8988T (cell line): ENCODE measurements at places on chromosomes 11 and 22.
A peak's percentile ranks its signal among the peaks of the same experiment; 100 is the strongest.

DNA sequence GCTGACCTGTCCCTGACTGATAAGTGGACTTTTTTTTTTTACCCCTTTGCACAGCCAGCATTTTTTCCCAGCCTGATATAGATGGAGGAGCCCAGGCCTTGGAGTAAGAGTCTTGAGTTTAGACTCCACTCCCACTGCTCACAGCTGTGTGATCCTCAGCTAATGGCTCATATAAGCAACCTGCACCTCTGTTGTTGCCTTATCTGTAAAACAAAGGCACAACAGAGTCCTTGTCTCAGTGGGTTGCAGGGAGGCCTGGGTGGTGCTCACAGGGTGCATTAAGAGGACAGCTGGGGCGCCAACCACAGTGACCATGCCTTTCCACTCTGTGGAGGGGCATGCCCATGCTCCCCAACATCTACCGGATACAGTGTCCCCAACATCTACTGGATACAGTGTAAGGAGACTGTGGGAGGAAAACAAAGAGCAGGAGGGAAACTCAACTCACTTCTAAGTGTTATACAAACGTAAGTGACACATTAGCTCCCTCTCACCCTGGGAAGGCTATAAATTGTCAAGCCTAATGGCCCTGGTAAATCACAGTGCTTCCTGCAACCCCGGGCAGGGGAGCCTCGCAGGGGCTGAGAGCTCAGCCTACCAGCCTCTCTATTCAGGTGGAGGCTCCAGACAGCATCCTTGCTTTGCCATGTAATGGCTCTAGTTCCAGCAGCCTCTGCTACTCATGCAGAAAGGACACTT is 109.5 kb downstream of the TENM4 start:
- no peak for DNase-seq

GRCh38 chr11:5604896-5605295 is 8.5 kb downstream of the TRIM6 start:
- no peak for DNase-seq

GRCh38 chr11:29578806-29579205 is 438.0 kb downstream of the KCNA4 start:
- DNase-seq: no peak

- DNase-seq: peak; percentile 94
Measured at GRCh38 chr11:9759519-9760192, 95.8 kb downstream of the SWAP70 start.

GRCh38 chr11:11659567-11660362 is 38.0 kb upstream of the GALNT18 start:
- DNase-seq: no peak

DNA sequence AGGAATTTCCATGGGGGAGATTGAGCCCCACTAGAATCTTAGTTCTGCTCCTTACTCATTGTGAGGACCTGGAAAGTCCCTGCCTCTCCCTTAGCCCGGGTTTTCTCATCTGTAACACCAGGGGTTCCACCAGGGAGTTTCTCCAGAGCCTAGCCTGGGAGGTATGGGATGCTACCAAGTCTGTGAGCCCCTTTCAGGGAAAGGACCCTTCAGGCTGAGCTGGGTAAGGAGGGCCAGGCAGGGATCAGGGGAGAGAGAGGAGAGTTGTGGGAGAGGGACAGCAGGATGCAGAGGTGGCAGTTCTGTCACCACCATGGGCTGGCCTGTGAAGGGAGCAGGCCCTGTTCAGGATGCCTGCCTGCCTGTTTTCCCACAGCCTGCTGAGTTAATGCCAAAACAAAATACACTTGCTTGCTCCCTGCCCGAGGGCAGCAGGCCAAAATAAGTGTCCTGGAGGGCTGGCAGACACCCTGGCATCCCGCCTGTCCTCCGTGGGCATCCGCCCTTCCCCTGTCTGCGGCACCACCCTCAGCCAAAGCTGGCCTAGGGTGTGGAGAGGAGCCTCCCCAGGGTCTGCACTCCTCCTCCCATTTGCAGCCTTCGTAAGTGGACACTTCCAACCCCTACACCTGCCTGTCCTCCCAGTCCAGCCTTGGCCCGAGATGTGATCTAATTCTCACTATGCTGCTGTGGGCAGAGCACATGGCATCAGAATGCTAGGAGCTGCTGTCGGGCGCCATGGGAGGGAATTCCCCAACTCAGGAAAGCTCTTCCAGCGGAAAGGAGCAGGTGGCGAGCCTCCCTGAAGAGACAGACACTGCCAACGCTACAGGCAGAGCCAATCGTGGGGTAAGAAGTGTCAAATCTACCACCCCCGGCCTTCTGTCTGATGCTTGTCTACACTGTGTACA is 5.9 kb upstream of the FCHSD2 start:
- no peak for DNase-seq

- peak; percentile 78 for DNase-seq
Measured at GRCh38 chr22:39253435-39254070, 8.8 kb upstream of the PDGFB start.

DNA sequence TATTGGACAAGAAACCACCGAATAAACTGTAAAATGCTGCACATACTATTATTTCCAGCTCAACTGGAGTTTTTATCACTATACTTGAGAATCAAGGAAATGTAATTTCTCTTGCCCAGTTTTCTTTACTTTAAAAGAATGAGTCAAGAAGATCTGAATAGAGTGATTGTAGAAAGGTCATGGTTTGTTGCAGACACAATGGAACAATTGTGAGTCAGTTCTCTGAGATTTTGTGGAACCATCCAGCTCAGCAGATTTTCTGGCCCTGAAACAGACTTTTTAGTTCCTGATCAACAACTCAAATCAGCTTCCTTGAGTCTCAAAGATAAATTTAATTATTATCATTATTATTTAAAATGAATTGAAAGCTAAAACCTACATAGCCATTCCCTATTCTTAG is 1.3 kb downstream of the TCN1 start:
- no peak for DNase-seq

DNA sequence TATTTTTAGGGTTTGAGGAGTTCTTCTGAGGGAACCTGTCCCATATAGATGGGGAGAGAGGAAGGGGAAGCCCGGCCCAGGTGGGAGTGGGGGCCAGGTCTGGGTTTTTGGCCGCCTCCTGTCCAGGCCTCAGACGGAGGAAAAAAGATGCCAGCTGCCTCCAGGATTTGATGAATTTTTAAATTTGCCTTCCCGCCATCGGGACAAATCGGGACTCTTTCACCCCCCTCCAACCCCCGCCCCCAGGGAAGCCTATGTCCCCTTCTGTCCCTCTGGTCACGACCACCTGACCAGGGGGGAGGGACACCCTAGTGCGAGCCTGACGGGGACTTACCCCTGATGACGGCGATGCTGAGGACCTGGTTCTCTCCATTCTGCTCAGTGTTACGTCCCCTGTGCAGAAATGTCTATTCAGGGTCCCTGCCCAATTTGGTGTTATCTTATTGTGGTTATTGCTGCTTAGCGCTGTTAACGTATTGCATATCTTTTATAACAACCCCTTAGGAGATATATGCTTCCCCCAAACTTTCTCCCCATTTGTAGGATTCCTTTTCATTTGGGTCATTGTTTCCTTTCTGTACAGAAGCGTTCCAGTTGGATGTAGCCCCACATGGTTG is 115.9 kb upstream of the GRK3 start:
- no peak for DNase-seq

GRCh38 chr11:133898770-133899115 is 53.4 kb upstream of the SPATA19 start:
- DNase-seq: peak; percentile 15

GRCh38 chr11:1765871-1766718 is 2.4 kb upstream of the CTSD start:
- no peak for DNase-seq

GRCh38 chr22:47210112-47210657 is 447.7 kb downstream of the TBC1D22A start:
- no peak for DNase-seq

DNA sequence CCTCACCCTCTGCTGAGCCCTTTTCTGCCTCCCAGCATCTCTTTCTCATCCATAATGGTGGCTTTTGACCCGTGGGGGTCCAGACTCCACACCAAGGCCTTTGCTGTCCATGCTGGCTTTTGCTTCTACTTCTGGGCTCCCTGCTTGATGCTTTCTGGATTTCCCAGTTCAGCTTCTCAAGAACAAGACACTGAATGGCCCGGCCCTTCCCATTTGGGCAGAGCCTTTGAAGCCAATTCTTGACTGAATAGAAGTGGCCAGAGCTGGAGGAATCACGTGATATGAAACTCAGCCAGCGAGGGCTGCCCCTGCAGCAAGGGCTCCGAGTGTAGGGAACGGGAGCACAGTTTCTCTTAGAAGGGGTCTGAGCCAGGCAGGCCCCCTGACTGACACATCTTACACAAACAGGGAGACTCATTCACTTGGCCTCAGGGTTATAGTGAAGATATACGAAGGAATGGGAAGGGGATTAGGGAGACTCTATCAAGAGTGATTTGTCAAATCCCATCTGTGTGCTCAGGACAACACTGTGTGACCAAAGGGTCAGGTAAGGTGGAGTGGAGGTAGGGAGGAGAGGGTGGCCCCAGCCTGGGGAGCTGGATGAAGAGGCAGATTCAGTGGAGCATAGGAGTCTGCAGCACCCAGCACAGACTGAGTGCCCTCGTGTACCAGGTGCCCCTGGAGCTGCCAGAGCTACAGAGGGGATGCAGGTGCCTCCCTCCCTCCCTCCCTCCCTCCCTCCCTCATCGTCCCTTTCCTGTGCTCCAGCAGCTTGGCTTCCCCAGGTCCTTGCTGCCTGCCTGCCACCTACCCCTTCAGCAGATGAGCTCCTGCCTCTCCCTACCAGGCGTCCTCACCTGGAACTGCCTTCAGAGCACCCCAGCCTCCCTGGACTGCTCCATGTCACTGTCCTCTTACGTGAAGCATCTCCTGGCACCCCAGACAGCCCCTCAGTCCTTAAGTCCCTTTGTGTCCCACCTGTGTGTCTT is 106.0 kb downstream of the TRIM29 start:
- no peak for DNase-seq

DNA sequence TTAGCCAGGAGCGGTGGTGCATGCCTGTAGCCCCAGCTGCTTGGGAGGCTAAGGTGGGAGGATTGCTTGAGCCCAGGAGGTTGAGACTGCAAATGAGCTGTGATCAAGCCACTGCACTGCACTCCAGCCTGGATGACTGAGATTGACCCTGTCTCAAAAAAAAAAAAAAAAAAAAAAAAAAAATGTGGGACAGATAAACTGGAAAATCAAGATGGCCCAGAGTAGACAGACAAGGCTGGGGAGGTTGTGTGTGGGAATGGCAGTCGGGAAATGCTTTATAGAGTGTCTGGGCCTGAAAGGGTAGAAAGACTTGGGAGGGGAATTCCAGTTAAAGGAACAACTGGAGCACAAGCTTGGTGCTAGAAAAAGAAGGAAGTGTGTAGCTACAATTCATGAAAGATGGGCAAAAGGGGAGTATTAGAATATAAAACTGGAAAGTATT is 18.2 kb upstream of the WDR74 start:
- no peak for DNase-seq

- no peak for DNase-seq
Measured at GRCh38 chr11:127965939-127966668, 621.3 kb downstream of the ETS1 start.

DNA sequence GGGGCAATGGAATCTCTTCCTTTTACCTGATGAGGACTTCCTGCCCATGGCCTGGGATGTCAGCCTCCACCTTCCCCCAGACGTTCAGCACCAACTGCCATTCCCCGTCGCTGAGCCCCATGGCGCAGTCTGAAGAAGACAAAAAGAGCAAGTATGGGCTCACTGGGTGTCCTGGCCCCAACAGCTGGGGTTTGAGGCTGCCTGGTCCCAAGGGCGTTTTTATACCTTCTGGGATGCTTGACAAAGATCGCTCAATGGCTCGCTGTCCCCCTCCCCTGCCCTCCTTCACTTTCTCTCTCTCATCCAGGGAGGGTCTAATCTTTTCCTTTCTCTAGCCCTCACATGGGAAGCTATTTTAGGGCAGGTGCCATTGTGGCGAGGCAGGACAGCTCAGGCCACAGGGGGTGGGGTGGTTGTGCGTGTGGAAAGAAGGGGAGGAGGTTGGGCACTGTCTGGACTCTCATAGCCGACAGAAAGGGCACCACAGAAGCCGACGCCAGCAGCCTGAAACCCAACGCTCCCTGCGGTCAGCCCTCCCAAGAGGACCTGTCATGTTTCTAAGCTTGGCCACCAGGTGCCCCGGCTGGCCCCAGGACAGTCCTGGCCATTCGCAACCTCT is at the start of gene MB:
Gene MB, minus strand, starts transcription at position 193 of the 619 bp plus-strand sequence. Its CDS starts 72 bp downstream, at position 121.
- no peak for DNase-seq

- DNase-seq: no peak
Measured at GRCh38 chr11:6642957-6643356, 12.7 kb downstream of the DCHS1 start.

GRCh38 chr11:44525473-44526252 is 39.8 kb upstream of the CD82 start:
- DNase-seq: no peak

GRCh38 chr11:69828276-69828970 is 9.2 kb upstream of the FGF3 start:
- peak; percentile 9 for DNase-seq

DNA sequence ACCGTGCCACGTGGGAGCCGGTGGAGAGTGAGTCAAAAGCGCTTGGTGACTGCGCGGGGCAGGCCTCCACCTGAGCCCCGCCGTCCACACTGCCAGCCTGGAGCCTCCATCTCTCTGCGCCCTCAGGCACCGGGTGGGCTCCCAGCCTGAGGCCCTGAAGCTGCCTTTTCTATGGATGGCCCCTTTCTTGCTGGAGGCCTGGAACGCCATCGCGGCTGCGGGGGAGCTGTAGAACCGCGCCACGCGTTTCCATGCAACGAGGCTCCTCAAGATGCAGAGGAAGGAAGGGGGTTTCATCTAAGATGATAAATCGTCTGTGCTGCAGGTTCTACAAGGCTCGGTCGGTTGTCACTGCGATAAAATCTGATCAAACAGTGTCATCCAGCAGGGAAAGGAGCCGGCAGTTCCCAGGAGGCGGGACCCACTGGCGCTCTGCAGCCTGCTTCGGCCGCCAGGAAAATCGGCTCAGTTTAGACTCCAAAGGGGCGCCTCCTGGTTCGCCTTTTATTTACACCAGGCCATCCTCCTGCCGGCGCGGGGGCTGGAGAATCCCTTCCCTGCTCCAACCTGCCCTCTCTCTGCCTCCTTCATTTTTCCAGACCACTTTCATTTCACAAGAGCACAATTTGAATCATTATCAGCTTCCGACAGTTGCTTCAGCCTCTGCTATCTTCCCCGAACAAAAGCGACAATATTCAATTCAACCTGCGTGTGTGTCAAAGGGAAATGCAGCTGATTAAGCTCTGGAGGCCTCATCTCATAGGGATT is 624.4 kb downstream of the BRD1 start:
- DNase-seq: no peak

- no peak for DNase-seq
Measured at GRCh38 chr11:113505541-113506375, 30.6 kb upstream of the DRD2 start.

DNA sequence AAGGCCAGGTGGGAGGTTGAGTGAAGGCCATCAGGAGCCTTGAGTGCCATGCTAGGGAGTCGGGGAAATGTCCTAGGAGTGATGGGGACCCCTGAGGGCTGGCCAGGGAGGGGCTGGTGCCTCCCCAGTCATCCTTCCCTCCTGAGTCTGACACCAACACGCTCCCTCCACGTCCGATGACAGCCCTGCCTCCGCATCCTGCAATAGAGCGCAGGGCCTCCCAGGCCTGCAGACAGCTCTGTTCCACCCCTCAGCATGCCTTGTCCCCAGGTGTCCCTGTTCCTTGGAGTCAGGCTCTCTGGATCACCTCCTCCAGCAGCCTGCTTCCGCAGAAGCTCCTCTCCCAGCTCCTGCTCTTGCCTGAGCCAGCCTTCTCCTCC is 3.1 kb downstream of the RAC2 start:
- no peak for DNase-seq
